ENCODE measurements at places on chromosomes 1 and 21.
A peak's percentile ranks its signal among the peaks of the same experiment; 100 is the strongest.

GRCh38 chr1:30847358-30847972 lies 61.1 kb downstream of the SDC3 start:
- DNase-seq: peak; percentile 73

DNA sequence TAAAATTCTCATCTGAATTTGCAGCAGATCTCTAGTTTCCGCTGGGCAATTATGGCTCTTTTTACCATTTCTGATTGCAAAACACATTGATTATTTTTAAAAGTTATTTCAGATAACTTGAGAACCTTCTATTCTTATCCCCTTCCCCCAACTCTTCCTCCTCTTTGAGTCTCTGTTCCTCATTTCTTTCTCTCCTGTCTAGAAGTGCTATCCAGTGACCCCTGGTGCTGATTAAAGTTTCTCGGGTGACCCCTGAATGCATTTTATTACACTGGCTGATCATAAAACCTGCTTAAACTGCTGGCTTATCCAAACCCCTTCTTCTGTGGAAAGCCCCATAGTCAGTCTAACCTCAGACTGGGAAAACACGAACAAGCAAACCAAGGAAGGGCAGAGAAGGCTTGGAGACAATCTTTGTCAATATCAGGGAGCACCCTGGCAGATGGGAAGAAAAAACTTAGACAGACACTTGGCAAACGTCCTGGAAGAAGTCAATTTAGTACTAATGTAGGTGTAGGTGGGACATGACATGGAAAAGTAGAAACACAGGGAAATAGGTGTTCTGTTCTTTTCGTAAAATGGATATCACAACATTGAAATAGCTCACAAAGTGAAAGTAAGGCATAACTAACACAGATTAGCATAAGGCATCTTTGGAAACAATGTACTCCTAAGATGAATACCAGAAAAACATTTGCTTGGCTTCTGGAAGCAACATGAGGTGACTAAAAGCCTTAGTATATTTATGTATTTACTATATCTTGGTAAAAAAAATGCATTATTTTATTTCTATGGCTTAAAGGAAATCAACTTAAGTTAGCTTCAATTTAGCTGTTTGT lies 61.4 kb downstream of the GORAB start:
- DNase-seq: no peak

DNA sequence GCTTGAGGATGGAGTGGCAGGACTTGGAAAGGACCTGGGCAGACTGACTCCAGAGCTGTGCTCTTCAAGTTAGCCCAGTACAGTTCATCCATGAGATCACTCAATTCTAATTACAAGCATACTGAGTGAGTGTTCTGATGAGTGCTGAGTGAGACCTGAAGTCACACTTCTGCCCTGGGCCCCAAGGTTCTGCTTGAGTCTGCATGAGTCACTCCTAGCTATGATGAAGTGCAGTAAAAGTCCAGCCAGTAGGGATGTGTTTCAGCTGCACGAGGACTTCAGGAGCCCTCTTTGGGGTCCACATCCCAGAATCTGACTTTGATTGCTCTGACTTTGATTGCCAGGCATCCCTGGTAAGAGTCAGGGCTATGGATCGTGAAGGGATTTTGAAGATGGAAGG lies 35.8 kb downstream of the PLEKHA6 start:
- DNase-seq: peak; percentile 65

DNA sequence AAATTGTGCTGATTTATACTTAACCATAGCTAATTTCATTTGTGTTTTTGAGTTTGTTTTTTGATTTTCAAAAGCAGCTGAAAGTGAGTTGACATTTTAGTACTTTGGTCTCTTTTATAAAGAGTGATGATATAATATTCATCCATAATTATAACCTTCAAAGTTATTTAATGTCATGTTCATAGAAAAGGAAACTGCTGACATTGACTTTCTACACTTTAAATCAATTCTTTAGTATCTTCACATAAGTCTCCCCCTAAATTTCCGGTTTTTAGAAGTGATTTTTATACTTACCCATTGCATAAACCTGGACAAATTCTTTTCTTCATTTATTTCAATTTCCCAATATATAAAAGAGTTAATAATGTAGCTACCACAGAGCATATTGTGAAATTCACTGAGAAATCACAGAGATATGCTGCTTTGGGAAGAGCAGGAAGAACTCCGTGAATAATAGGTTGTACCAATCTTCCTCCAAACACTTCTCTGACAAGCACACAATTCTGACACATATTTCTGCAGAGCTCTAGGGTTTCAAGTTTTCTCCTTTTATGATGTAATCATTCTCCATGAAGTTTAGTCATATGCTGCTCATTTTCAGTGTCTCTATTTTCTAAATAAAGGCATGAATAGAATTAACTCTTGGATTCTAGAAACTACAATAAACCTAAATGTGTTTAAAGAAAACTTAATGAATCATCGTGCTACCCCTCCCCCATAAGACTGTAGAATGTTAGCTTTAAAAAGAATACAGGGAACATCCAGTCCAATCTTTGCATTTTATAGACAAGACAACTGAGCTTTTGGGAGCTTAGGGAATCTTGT lies 25.6 kb upstream of the CDC42BPA start:
- DNase-seq: peak; percentile 79

DNA sequence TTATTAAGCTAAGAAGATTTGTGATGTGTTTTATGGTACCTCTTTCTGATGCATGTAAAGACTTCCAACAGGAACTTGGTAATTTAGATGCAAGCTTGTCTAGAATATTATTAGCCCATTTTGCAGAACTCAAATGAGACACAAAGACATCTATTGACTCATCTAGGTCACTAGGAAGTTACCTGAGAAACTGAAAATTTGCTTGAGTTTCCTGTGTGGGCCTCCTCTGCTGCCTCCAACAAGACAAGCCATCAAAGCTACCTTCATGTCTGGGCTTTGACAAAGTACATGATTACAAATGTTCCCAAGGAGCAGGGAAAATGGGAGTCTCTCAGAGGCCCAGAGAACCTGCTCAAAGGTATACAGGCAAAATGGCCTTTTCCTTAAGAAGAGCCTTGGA lies 5.6 kb downstream of the RUNX1 start:
- DNase-seq: no peak

- DNase-seq: peak; percentile 57
These were observed 70.8 kb downstream of the SYT2 start for GRCh38 chr1:202639500-202639899.

DNA sequence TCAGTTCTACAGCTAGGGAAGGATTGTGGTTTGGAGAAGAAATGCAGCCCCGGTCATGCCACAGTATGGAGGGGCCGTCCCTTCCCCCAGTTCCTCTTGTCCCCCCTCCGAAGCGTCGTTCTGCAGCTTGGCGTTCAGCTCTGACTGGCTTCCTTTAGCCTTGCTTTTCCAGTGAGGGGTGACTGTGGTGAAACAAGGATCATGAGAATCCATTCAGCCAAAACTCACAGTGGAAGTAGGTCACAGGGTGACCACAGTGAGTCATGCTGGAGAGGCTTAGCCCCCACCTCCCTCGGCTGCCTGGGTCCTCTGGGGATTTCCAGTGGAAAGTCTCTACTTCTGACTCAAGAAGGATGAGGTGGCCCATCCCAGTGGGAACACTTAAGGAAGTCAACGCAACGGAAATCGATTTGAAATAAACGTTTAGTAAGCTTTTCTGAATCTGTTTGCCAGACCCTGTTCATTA lies 37.3 kb upstream of the COL6A2 start:
- DNase-seq: peak; percentile 99

DNA sequence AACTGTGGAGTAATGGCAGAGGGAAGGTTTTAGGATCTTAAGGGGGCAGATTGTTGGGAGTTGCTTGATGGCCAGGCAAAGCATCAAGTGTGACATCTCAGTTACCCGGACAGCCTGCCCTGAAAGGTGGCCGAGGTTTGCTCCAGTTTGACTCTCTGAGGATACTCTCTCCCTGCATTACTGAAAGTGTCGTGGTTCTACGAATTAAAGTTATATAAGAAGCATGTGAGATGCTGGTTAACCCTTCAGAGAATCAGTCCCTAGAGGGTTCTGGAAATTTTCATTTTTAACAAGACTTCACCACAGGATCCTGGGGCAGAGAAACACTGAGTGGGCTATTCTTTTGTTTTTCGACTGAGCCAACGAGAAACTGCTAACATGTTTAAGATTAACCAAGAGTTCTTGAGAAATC lies 689 bp upstream of the ZNF644 start:
- DNase-seq: no peak

DNA sequence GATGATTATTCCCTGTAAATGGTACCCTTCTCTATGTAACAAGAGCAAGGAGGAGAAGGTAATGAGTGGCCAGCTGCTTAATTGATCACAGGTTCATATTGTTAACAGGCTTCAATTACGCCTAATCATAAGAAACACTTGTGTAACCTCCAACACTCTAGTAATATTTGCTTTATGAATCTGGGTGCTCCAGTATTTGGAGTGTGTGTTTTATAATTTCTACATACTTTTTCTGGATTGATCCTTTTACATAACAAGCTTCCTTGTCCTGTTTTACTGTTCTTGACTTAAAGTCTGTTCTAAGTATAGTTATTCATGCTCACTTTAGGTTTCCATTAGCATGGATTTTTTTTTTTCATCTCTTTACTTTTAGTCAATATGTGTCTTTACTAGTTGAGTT lies 984.2 kb downstream of the AMY1C start:
- DNase-seq: no peak

GRCh38 chr21:45051580-45052434 lies 22.6 kb upstream of the ADARB1 start:
- no peak for DNase-seq

DNA sequence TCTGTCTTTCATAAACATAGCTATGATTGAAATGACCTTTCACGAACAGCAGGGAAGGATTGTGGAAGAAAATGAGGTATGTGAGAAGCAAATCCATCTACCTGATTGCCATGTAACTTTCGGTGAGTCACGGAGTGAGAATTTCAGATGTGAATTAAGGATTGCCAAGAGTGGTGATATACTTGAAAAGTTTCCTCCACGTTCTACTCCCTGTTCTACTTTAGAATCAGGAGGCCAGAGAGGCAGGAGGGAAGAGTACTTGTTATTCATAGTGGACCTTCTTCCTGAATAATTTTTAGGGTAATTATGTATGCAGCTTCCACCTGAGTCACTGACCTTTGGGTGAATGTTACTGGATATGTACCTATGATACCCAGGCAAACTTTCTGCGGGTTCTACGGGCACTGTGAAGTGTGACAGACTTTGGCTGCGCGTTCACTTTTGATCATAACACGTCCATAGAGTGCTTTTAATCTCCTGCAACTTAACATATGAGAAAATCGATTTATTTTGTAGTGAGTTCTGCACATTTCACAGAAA lies 2.6 kb upstream of the KCNE1 start:
- DNase-seq: peak; percentile 39

- peak; percentile 83 for DNase-seq
These were observed 8.2 kb downstream of the LMNA start for GRCh38 chr1:156122519-156123355.

- no peak for DNase-seq
These were observed 5.9 kb upstream of the CAMK2N1 start for GRCh38 chr1:20491866-20492265.

GRCh38 chr1:178938101-178938958 lies 67.5 kb upstream of the ANGPTL1 start:
- DNase-seq: no peak

- peak; percentile 22 for DNase-seq
These were observed 60.8 kb upstream of the PGD start for GRCh38 chr1:10338047-10338446.

DNA sequence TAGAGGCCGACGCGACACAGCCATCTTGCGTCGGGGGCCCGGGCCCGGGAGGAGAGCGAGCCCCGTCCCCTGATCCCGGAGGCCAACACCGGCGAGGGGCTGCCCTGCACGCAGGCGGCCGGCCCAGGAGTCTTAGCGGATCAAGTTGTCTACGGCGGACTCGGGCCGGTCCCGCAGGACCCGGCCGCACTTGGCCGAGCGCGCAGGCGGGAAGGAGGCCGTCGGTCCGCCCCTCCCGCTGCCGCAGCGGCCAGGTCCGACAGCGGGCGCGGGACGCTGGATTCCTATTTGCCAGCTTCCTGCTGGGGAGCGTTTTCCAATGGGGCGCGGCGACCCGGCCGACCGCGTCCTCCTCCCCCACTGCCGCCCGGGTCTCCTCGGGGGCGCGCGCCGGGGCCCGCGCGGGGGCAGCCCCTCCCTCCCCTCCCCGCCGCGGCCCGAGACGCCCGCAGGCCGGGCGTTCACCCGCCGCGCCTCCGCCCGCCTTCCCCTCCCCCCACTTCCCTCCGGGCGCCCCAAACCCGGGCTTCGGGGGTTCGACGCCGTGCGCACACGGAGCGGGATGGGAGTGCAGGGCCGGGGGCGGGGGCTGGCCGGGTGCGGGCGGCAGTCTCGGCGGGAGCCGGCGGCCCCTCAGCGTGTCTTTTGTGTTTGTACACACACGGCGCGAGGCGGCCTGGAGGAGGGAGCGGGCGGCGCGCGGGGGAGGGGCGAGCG lies 517 bp upstream of the H3-3A start:
- peak; percentile 56 for DNase-seq

GRCh38 chr21:35932232-35932911 lies 128.0 kb downstream of the SETD4 start:
- peak; percentile 90 for DNase-seq

- peak; percentile 40 for DNase-seq
These were observed 38.5 kb downstream of the HSPG2 start for GRCh38 chr1:21898326-21899200.

GRCh38 chr1:183652107-183652506 lies 1.0 kb downstream of the APOBEC4 start:
- DNase-seq: no peak

- DNase-seq: peak; percentile 38
These were observed 193.8 kb downstream of the ST6GALNAC3 start for GRCh38 chr1:76268341-76268740.

GRCh38 chr1:55076356-55076755 lies 37.0 kb downstream of the PCSK9 start:
- peak; percentile 44 for DNase-seq

- DNase-seq: no peak
These were observed 75.0 kb upstream of the WNT4 start for GRCh38 chr1:22217811-22218460.

DNA sequence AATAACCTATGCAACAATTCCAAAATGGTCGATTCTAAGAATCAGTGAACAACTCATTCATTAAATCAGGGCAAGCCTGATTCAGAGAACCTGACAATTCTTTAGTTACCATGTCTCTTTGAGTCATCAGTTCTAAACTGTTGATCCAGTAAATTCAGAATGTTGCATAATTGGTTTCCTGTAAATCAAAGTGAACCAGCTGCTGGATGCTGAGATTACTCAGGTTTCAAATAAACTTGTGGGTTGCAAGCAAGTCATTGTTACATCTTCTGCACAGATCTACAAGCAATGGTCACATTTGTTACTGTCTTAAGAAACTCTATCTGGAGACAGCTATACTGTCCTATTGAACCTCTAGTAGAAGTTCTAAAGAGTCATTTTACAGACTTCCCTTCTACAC lies 16.5 kb downstream of the PLA2G2D start:
- DNase-seq: peak; percentile 92

DNA sequence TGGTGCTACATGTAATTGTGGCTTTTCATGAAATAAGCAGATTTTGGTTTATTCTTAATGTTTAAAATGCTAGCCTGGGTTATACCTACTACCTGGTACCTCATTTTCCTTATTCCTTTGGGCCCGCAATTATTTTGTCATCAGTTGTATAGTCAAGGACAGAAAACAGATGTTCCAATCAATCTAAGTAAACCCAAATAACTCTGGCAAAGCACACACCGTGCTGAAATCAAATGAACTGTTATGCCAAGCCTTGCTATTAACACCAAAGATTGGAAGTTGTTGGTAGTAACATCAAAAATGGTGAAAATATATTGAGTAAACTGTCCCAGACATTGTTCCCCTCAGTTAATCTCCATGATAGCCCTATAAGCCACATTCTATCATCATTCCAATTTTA lies 248.9 kb downstream of the FGGY start:
- DNase-seq: no peak

GRCh38 chr21:24042687-24043086 lies 1564.6 kb downstream of the MRPL39 start:
- no peak for DNase-seq

GRCh38 chr1:212487286-212487685 lies 54.6 kb downstream of the NENF start:
- no peak for DNase-seq

Data from astrocyte (in vitro differentiated cells and primary cell).